Naive B cell (primary cell): ENCODE measurements at places on chromosomes 3 and 15.
A peak's percentile ranks its signal among the peaks of the same experiment; 100 is the strongest.

DNA sequence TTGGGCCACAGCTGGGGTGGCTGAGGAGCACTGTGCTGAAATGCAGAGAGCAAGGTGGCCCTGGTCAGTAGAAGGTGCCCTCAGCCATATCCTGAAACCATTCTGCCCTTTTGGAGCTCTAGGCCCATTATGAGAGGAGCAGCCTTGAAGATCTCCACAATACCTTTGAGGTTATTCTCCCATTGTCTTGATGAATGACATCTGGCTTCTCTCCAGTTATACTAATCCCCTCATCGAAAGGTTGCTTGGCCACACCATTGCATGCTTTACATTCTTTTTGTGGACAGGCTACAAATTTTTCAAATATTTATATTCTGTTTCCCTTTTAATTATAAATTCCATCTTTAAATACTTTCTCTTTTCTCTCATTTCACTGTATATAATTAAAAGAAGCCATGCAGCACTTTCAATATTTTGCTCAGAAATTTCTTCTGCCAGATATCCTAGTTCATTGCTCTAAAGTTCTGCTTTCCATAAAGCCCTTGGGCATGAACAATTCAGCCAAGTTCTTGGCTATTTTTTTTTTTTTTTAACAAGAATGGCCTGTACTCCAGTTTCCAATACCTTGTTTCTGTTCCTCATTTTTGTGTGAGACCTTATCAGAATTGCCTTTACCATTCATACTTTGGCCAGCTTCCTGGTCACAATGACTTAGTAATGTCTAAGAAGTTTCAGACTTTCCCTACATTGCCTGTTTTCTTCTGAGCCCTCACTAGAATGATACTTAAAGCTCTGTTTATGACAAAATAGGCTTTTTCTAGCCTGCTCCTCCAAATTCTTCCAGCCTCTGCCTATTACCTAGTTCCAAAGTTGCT, 138.9 kb upstream of the SGO1 start:
- DNase-seq = no peak

DNA sequence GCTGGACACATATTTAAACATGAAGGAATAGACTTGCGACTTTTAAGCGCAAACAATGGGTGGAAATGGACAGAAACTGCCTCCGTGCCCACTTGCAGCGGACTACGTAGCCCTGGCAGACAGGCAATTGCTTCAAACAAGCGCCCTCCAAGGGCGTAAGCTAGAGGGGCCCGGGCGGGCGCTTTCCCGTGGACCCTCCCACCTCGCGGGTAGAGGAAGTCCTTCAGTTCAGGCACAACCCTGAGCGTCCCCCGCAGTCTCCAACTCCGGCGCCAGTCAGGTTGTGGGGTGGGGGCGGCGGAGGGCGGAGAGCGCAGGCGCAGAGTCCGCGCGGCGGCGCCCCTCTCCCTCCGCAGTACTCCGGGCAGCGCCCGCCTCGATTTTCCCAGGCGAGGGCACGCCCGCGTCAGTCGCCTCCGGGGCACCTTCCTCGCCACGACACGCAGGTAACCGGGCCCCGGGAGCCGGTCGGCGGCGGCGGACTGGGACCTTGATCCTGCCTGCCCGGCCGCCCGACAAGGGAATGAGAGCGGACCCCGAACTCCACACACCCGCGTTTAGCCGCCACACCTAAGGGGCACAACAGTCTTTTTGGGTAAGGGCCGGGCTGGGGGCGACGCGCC, at the start of gene SLC35G2:
Gene SLC35G2, plus strand, starts transcription at position 358 of the 623 bp plus-strand sequence. CDS start 35,335 bp downstream, outside the sequence.
- DNase-seq = peak; percentile 17

DNA sequence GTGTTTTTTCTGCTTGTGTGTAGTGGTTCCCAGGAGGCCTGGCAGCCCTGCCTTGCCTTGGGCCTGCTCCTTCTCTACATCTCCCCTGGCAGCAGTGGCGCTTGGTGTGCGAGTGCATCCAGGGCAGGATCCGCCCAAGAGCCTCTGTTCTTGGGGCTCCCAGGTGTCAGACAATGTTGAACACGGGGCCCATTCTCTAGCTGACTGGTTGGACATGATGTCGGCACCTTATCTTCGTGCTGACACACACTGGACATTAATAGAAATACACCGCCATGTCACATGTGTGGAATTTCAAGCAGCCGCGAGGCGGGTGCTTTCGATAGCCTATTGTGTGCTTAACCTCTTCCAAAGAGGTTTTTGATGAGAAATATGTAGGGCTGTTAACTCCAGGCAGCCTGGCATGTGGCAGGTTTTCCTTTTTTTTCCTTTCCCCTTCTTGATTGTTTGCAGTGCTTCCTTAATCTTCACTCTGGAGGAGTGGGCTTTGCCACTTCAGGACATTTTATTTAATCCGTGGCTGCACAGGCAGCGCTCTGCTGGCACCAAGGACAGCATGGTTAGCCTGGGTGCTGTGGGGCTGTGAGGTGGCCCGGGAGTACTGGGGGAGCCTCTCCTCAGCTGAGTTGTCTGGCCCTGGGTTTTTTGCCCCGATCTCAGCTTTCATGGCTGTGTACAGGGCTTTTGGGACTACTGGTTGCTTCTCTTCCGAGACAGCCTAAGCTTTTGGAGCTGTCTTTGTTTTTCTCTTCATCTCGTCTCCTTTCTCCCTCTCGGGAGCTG, 42.5 kb downstream of the CHCHD6 start:
- DNase-seq = no peak

DNA sequence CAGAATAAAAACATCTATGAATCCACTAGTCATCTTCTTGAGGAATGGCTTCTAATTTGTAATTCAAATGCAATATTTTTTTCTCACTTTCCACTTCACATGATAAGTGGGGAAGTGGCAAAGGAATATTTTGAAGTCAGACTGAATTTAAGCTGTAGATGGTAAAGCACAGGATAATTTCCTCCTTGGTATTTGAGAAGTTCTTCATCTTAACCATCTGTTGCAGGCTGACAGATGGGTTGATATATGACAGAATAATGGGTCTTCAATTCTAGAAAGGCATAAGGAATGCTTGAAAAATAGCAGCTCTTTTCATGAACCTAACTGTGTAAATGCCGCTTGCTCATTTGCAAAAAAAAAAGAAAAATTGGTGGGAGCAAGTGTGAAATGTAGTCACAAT, 66.5 kb upstream of the SNTN start:
- DNase-seq = no peak

DNA sequence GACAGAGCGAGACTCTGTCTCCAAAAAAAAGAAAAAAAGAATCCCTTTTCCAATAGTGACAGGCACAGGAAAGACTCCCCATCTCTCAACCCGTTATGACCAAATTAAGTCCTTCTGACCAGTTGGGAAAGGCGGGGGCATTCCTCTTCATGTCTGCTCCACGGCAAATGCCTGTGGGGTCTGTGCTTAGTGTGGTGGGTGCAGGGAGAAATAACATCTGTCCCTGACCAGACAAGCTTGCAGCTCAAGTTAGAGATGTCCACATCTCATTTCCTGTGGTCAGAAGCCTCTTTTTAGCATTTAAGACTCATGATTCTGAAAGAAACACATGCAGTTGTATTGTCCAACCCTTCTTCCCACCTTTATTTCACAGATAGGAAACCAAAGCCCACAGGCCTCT, 16.2 kb downstream of the PLA1A start:
- DNase-seq = no peak
